Daoy (cell line): ENCODE measurements at places on chromosomes 2 and 18.
A peak's percentile ranks its signal among the peaks of the same experiment; 100 is the strongest.

- DNase-seq = peak; percentile 18
Observed at GRCh38 chr2:147845411-147845971, 662 bp downstream of the ACVR2A start.

DNA sequence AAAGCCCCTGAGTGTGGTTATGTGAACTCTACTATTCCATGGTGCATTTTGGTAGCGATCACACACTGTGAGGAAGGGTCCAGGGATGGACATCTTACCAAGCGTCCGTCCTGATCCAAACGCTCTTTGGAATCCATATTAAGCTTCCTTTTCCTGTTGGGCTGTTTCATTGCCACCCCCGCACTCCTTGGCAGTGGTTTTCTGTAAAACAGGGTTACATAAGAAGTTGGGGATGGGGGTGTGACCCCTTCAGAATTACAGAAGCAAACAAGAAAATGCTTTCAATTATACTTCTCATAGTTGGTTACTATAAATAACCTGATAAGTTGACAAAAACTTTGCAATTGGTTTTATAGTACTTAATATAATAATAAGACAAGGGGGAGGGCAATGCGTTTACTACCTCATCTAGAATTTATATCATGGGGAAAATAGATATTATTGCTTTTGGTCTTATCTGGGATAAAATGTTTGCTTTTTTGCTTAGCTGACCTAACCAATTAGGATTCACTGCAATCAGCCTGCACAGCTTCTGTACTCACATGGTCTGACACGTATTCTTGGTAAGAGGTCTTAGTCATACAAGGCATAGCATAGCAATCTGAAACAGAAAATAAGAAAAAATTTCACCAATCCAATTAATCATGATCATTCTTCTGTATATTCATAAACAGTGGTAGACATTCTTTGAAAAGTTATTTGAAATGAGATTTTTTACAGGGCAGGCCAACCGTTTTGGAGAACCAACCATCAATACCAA lies 103.1 kb downstream of the L3MBTL4 start:
- no peak for DNase-seq

GRCh38 chr2:159455330-159455918 lies 160.9 kb downstream of the BAZ2B start:
- DNase-seq = no peak

DNA sequence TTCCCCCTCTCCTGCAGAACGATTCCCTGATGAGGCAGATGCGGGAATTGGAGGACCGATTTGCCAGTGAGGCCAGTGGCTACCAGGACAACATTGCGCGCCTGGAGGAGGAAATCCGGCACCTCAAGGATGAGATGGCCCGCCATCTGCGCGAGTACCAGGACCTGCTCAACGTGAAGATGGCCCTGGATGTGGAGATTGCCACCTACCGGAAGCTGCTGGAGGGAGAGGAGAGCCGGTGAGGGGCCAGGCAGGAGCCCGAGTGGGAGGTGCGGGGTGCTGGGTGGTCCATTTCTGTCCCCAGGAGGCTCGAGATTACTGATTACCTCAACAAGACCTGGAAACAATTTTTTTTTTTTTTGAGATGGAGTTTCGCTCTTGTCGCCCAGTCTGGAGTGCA lies 3.1 kb downstream of the DES start:
- no peak for DNase-seq

DNA sequence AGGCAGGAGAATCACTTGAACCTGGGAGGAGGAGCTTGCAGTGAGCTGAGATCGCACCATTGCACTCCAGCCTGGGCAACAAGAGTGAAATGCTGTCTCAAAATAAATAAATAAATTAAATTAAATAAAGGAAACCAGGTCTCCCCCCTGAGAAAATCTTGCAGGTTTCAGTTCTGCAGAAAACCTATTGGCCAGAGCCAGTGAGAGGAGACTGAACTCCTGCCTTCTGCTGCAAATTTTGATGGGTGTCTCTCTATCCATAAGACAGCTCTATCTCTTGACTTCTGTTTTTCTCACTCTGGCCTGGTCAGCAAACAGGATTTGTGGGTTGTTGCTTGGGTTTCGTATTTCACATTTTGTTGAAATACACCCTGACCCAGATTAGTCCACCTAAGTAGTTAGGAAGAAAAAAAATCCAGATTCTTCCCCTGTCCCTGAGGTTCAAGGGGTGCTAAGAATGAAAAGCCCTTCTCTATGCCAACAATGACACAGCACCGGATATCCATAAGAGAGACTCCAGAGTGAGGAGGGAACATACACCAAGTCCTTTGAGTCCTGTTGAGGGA lies 86.7 kb upstream of the MAP4K4 start:
- no peak for DNase-seq

DNA sequence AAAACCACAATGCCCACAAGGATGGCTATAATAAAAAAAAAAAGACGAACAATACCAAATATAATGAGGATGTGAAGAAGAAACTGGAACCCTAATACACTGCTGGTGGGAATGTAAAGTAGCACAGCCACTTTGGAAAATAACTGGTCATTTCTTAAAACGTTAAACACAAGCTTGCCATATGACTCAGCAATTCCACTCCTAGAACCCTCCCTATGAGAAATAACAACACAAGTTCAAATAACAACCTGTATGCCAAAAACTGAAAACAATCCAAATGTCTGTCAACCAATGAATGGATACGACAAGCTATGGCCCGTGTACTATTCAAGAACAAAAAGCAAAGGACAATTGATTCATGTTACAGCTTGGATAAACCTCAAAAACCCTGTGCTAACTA lies 7.0 kb upstream of the ALPK2 start:
- peak; percentile 10 for DNase-seq

DNA sequence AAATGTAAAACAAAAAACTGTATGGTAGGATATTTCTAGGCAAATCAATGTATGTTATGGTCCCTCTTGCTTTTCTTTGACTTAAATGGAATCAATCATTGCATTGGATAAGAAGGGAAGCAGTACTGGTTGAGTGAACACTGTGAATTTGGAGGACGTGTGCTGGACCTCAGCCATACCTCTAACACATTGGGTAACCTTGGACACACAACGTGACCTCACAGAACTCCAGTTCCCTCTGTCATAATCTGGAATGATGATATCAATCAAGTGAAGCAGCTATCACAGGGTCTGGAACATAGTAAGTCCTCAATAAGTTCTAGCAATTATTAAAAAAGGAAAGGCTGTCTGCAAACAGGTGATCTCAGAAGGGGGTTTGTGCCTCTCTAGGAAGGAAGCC lies 474.9 kb upstream of the TCF4 start:
- DNase-seq = no peak

DNA sequence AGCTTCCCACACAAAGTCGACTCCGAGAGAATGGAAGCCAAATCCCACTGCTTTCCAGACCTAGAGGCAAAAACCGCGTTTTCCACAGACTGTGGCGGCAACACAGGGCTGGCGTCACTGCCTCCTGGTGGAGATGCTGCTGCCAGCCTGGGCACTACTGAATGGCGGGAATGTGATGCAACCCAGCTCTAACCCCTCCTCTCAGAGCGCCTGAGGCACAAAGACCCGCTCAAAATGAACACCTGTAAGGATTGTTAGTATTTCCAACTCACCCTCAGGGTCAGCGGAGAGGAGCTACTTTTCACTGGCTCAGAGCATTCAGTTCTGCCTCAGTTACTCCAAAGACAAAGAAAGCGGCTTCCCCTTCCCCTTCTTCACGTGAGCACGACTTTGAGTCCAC lies 548.0 kb upstream of the SALL3 start:
- peak; percentile 57 for DNase-seq

DNA sequence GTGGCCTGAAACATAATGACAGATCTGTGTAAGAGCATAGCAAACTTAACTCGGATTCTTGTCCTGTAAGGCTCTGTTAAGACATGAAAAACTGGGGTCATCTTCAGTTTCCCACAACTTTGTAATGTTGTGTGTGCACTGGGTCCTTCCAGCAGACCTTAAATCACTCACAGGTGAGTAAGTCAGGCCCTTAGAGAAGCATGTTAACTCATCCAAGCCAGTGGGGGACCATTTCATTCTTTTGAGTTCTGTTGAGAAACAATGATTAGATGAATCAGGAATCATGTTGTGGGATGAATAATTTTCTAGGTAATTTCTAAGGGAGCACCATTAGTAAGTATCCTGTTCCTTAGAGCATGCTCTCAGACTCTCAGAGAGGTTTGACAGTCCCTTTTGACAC lies 167.1 kb downstream of the ESCO1 start:
- no peak for DNase-seq
